ENCODE measurements at places on chromosomes 5 and 9.

DNA sequence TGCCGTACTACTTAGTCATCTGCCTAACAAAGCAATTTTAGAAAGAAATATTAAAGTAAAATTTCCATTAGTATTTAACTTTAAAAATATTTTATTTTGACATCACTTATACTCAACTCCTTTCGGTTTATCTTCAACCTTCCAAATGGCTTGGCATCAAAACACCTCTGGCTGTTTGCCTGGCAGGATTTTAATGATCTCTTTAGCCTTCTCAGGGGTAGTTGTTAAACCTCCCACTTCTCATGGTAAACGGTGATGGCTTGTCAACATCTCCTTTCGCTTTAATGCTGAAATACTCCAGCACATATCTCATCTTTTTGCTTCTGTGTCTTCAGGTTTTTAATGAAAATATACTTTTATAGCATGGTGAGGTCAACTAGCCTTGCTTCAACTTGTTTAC is 747.1 kb downstream of the CETN3 start:
- no peak for DNase-seq

- no peak for DNase-seq
These were observed 42.2 kb downstream of the ERP44 start for GRCh38 chr9:100056561-100056960.

DNA sequence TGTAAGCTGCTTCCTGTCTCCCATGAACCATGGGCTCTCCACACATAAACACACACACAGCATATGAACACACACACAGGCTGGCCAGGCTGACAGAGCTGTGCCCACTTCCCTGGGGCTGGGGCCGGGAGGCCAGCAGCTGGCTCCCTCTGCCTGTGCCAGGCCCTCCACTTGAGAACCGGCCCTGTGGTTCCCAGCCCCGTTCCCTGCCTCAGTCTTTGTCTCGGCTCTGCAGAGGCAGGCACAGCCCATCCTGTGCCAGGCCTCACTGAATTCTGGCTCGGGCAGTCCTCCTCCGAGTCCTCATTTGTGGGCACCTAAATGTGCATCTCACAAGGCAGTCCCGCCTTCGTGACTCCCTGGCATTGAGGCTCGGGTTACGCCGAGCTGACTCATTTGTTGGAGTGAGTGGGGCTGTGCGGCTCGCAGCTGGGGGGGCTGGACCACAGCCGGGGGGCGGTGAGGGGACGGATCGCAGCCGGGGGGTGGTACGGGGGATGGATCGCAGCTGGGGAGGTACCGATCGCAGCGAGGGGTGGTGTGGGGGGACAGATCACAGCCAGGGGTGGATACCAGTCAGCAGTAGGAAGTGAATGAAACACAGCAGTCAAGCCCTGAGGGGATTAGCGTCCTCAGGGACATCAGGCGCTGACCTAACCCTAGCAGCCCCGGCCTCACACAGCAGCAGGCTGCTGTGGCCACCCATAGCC is 72.3 kb downstream of the PSMB7 start:
- DNase-seq = peak; percentile 69

DNA sequence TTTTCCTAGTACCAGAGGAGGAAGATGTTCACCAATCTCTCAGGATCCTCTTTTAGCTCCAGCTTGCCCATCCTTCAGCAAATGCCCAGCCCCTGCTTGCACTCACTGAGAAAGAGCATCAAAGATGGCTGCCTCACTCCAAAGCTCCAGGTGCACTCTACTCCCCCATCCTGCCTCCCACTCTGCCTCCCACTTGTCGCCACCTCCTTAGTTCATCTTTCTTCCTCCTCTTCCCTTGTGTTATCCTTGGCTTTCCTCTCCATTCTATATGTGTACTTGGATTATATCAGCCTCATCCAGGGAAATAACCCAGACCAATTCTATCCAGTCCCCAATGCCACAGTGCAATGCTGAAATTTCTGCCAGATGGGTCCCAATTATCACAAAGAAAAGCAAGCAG is 87.1 kb upstream of the CPLX2 start:
- no peak for DNase-seq

DNA sequence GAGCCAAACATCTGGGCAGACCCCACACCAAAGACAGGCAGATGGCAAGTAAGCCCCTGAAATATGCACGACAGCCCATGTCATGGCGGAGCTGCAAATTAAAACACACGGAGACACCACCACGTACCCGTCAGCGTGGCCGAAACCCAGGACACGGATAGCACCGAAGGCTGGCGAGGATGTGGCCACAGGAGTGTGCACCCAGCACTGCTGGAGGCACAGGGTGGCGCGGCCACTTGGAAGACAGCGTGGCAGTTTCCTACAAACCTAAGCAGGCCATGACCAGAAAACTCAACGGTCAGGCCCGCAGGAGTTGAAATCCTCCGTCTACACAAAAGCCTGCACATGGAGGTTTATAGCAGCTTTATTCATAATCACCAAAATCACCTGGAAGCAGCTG is 12.8 kb downstream of the SLC9A3 start:
- DNase-seq = no peak

- no peak for DNase-seq
These were observed 60.6 kb downstream of the HSD17B3 start for GRCh38 chr9:96241391-96241809.

- DNase-seq = no peak
These were observed 25.8 kb downstream of the LPCAT1 start for GRCh38 chr5:1497795-1498622.

- DNase-seq = peak; percentile 85
These were observed 1.2 kb downstream of the LOX start for GRCh38 chr5:122076669-122077365.

- no peak for DNase-seq
These were observed 33.4 kb upstream of the ANXA1 start for GRCh38 chr9:73118286-73118685.
